ENCODE measurements at places on chromosomes 16 and 17. TPM values are rescaled to one million over a fixed set of nuclear protein-coding genes. Genes with fewer than 3 reads are reported as not detected.
A peak's percentile ranks its signal among the peaks of the same experiment; 100 is the strongest.

DNA sequence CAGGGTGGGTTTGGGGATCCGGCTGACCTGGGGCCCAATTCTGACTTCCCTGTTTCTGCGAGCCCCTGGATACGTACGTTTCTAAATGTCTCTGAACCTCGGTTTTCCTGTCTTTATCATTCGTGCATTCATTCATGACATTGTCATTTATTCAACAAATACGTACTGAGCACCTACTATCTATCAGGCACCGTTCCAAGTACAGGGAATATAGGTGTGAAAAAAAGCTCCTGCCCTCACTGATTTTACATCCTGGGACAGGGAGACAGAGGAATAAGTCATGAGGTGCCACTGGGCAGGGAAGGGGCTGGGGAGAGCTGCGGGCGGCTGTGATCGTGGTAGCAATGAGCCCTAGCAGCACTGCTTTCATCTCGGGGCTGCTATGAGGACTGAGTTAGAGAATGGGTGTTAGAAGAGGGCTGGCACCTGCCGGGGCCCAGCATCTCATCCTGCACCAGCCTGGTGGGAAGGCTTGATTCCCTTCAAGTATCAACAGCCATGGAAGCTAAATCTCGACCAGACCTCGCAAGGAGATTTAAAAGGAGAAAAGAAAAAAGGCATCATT lies 88.3 kb upstream of the DNAH17 start:
- no peaks in the 10 kb centered on the region for H3K36me3 ChIP-seq
- no peak overlapping the region for H3K27ac ChIP-seq
- peaks cover 3% of the 10 kb centered on the region for H3K27me3 ChIP-seq

Gene SRCIN1
- 13.8 TPM for total RNA-seq

DNA sequence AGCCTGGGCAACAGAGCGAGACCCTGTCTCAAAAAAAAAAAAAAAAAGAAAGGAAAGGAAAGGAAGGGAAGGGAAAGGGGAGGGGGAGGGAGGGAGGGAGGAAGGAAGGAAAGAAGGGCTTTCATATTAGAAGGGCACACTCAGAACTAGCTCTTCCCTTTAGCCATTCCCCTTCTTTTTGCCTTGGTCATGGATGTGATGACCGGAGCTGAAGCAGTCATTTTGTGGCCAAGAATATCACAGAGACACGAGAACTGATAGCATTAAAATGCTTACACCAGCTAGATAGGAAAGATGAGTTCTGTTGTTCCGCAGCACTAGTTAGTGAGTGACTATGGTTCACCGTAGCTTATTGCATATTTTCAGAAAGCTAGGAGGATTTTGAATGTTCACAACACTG lies 32.8 kb upstream of the TNRC6A start:
- no peak overlapping the region for H3K27ac ChIP-seq
- no peaks in the 10 kb centered on the region for H3K36me3 ChIP-seq
- no peak overlapping the region for H3K4me3 ChIP-seq
- peaks cover 2% of the 10 kb centered on the region for H3K27me3 ChIP-seq

DNA sequence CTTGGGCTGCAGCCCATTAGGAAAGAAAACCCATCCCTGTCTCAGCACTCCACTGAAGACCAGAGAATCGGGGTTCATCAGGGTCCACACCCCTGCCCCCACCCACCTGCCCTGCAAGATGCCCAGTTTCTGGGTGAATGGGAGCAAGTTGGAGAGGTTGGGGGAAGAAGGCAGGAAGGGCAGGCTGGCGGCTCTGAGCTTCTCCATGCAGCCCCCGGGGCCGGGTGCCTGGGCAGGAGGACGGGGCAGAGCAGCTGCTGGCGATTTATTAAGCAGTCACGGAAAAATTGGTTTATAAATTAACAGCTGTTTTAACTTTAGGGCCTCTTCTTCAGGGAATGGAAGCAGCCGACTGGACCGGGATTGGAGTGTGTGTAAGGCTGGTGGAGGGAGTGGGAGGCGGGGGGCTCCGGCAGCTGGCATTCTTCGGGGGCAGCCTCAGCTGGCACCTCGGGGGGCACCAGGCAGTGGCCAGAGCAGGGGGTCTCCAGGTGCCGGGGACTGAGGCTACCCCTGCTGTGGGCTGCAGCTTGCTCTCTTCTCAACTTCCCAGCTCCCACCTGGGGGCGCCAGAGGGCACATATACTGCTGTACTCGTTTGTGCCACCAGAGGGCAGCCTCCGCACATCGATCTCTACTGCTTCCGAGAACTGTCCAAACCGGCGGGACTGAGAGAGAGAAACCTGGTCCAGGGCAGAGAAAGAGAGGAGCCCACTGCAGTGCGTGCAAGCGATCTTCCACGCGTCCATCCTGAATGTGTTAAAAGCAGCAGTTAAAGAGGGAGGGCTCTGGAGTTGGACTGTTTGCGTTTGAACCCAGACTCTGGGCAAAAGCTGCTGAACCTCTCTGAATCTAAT lies 5.0 kb upstream of the PPP1R1B start:
- no peaks in the 10 kb centered on the region for H3K36me3 ChIP-seq
- no peak overlapping the region for H3K27ac ChIP-seq
- H3K4me1 ChIP-seq = peaks cover 5% of the 10 kb centered on the region

GRCh38 chr17:78708510-78708973 lies 73.5 kb downstream of the CYTH1 start:
- peaks cover 7% of the 10 kb centered on the region for H3K36me3 ChIP-seq
- H3K4me3 ChIP-seq = no peak overlapping the region
- DNase-seq = peak; percentile 33
- H3K27me3 ChIP-seq = no peaks in the 10 kb centered on the region
- peaks cover 5% of the 10 kb centered on the region for H3K4me1 ChIP-seq

DNA sequence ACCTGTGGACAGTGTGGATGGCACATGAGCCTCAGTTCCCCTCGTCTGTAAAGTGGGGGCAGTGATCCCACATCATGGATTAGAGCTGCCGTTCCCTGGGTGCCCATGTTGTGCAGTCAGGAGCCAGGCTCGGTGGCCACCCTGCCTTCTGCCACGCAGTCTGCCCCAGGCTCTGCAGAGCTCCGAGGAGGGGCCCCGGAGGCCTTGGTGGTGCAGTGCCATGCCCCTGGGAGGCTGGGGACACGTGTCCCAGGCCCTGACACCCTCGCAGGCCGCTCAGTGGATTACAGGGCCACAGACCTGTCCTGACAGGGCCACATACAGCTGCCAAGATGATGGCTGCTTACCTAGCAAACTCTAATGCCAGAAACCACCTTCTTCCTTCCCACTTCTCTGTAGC lies 59.7 kb upstream of the ZNF469 start:
- DNase-seq = no peak
- H3K27me3 ChIP-seq = peaks cover 7% of the 10 kb centered on the region
- no peaks in the 10 kb centered on the region for H3K36me3 ChIP-seq
- no peak overlapping the region for H3K4me3 ChIP-seq
- H3K27ac ChIP-seq = no peak overlapping the region

Gene SPATA32
- 0.24 TPM for total RNA-seq

DNA sequence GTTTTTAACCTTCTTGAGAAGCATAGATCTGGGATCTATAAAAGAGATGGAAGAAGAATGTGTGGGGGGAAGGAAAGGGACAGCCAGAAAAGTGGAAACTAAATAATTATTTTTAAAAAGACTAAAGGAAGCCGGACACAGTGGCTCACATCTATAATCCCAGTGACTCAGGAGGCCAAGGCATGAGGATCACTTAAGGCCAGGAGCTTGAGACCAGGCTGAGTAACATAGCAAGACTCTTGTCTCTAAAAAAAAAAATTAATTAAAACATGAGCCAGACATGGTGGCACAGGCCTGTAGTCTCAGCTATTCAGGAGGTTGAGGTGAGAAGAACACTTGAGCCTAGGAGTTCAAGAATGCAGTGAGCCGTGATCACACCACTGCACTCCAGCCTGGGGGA lies 335.1 kb downstream of the GRIN2A start:
- DNase-seq = no peak
- no peak overlapping the region for H3K4me3 ChIP-seq
- no peak overlapping the region for H3K27ac ChIP-seq
- no peaks in the 10 kb centered on the region for H3K36me3 ChIP-seq
- peaks cover 6% of the 10 kb centered on the region for H3K27me3 ChIP-seq

GRCh38 chr16:70712942-70713341 lies 27.1 kb upstream of the MTSS2 start:
- DNase-seq = no peak
- no peaks in the 10 kb centered on the region for H3K36me3 ChIP-seq
- H3K27me3 ChIP-seq = no peaks in the 10 kb centered on the region

Gene CACNG4
- total RNA-seq = 8.7 TPM

GRCh38 chr16:71258372-71258771 lies 27.9 kb upstream of the HYDIN start:
- H3K27me3 ChIP-seq = peaks cover 14% of the 10 kb centered on the region
- no peak for DNase-seq
- peaks cover 3% of the 10 kb centered on the region for H3K4me1 ChIP-seq
- H3K36me3 ChIP-seq = no peaks in the 10 kb centered on the region

GRCh38 chr17:64580384-64581315 lies 73.9 kb downstream of the CEP95 start:
- no peak overlapping the region for H3K27ac ChIP-seq
- no peaks in the 10 kb centered on the region for H3K27me3 ChIP-seq
- H3K4me3 ChIP-seq = no peak overlapping the region
- peaks cover 22% of the 10 kb centered on the region for H3K36me3 ChIP-seq
- no peak for DNase-seq

GRCh38 chr17:69176457-69176795 lies 34.7 kb upstream of the ABCA6 start:
- H3K36me3 ChIP-seq = no peaks in the 10 kb centered on the region
- DNase-seq = no peak
- H3K4me3 ChIP-seq = no peak overlapping the region
- no peaks in the 10 kb centered on the region for H3K4me1 ChIP-seq
- no peak overlapping the region for H3K27ac ChIP-seq

Gene GCGR
- total RNA-seq = 2.2 TPM

Gene TP53TG3
- not detected for total RNA-seq

Gene AIPL1
- not detected for total RNA-seq

DNA sequence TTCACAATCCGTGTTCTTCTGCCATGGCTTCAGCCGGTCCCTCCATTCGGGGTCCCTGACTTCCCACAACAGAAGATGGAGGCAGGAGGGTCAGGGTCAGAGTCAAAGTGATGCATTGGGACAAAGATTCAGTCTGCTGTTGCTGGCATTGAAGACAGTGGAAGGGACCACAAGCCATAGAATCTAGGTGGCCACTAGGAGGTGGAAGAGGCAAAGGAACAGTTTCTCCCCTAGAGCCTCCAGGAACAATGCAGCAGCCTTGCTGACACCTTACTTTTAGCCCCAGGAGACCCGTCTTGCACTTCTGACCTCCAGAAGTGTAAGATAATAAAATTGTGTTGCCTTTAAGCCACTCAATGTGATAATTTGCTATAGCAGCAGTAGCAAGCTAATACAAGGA lies 55.9 kb downstream of the MFSD11 start:
- DNase-seq = no peak
- no peak overlapping the region for H3K4me3 ChIP-seq
- H3K4me1 ChIP-seq = peaks cover 5% of the 10 kb centered on the region
- H3K36me3 ChIP-seq = peaks cover 5% of the 10 kb centered on the region
- no peaks in the 10 kb centered on the region for H3K27me3 ChIP-seq

Gene IKZF3
- total RNA-seq = not detected

GRCh38 chr16:51577621-51578303 lies 426.7 kb upstream of the SALL1 start:
- no peaks in the 10 kb centered on the region for H3K4me1 ChIP-seq
- H3K4me3 ChIP-seq = no peak overlapping the region
- no peak for DNase-seq
- no peaks in the 10 kb centered on the region for H3K36me3 ChIP-seq
- H3K27me3 ChIP-seq = peaks cover 21% of the 10 kb centered on the region

GRCh38 chr16:81421126-81421525 lies 23.5 kb upstream of the CMIP start:
- H3K4me3 ChIP-seq = no peak overlapping the region
- H3K27ac ChIP-seq = no peak overlapping the region
- H3K36me3 ChIP-seq = no peaks in the 10 kb centered on the region
- no peaks in the 10 kb centered on the region for H3K4me1 ChIP-seq

Gene NTN1
- total RNA-seq = 3.3 TPM

Gene ZNF23
- total RNA-seq = 11.8 TPM

DNA sequence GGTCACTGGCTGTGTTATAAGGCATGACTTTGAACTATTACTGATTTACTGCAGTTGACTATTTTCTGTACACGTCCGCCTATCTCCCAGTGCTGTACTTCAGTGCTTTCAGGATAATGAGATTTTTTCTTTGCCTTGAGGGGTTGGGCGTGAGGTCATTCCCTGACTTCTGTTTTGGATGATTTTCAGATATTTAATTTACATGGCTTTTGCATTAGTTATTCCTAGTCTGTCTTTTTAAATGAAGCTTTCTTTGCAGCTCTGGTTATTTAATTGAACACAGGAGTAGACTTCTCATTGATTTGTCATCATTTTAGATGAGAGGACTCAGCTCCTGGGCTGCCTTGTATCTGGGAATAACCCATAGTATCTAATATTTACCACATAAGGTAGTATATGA lies 23.7 kb downstream of the WIPF2 start:
- DNase-seq = no peak
- peaks cover 2% of the 10 kb centered on the region for H3K36me3 ChIP-seq
- H3K27ac ChIP-seq = no peak overlapping the region
- H3K27me3 ChIP-seq = no peaks in the 10 kb centered on the region
- peaks cover 7% of the 10 kb centered on the region for H3K4me1 ChIP-seq

- peaks cover 11% of the 10 kb centered on the region for H3K36me3 ChIP-seq
- H3K4me3 ChIP-seq = no peak overlapping the region
- H3K4me1 ChIP-seq = peaks cover 25% of the 10 kb centered on the region
- no peaks in the 10 kb centered on the region for H3K27me3 ChIP-seq
These were observed 28.7 kb downstream of the RPH3AL start for GRCh38 chr17:323721-324571.

- H3K27ac ChIP-seq = no peak overlapping the region
- DNase-seq = no peak
- H3K27me3 ChIP-seq = no peaks in the 10 kb centered on the region
These were observed 6.5 kb downstream of the MSLN start for GRCh38 chr16:766820-767640.

DNA sequence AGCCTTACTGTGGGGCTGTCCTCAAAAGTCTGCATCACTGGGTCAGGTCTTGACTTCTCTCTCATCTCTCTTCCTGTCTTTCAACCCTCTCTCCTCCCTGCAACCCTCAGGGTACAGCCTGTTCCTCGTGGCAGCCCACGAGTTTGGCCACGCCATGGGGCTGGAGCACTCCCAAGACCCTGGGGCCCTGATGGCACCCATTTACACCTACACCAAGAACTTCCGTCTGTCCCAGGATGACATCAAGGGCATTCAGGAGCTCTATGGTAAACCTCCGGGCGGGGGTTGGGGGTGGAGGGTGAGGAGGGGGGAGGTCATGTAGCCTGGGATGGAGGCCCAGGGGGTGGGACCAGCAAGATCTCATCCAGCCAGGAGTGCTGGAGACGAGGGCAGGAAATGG lies 12.7 kb downstream of the MMP2 start:
- H3K4me3 ChIP-seq = no peak overlapping the region
- H3K27ac ChIP-seq = no peak overlapping the region
- H3K36me3 ChIP-seq = no peaks in the 10 kb centered on the region
- H3K27me3 ChIP-seq = no peaks in the 10 kb centered on the region
- H3K4me1 ChIP-seq = peaks cover 1% of the 10 kb centered on the region
